ENCODE measurements at places on chromosomes 11 and 22.

DNA sequence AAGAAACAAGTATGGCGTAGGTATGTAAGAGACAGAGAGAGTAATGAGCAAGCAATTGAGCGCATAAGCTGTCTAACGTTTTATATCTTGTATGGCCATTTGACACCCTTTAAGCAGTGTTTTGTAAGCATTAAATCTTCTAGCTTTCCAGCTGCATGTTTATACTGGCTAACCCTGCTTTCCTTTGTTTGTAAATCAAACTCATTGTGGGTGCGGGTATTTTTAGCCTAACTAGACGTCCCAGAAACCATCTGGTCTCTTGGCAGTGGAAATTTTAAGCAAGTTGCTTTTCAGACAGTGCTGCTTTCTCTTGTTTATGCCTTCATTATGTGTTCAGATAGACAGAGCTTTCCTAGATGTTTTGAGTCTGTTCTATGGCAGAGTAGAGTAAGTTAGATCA is 73.5 kb downstream of the RNF169 start:
- DNase-seq, result peak; percentile 12

DNA sequence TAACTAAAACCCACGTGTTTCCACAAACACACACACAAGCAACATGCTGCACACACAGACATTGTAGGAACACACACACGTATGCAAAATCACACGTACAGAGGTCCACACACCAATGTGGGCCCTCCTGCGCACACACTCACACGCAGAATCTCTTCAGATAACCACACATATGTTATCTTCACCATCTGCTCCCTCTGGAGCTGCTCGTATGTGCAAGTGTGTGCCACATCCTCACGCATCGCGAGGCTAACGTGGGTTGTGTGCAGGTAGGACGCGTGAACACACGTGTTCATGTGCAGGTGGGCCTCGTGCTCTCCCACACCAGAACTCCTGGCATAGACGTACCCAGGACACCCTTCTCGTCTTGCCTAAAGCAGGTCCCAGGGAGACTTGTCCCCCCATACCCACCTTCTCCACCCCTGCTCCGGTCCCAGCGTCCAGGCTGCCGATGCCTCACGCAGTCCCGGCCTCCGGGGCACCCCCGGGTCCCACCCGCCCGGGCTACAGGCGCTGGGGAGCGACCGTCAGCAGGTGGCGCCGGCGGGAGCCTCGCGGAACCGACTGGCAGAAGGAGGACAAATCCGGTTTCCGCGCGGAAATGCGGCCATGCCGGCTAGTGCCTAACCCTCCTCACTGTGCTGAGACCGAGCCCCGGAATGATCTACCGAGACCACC is 10.3 kb upstream of the IGSF9B start:
- no peak for DNase-seq

DNA sequence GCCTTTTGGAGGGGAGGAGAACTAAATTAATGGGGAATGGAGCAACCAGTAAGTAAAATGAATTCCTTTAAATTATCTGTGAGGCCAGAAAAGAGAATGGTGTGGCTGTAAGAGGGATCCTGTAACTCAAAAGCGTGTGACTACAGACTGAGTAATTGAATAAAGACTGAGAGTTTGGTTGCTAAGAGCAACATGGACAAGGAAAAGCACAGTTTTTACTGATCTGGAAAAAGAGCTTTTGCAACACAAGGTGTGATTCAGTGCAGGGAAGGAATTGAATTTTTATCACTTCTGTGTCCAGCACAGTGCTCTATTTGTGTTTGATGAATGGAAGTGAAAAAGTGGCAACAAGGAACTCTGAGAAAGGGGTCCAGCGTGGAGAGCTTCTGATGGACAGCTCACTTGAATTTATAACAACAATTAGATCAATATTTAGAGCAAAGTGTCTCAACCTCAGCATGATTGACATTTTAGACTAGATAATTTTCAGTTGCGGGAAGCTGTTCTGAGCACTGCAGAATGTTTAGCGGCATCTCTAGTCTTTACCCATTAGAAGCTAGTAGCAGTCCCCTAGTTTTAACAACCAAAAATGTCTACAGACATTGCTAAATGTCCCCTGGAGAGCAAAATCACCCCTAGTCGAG is 202.8 kb upstream of the BDNF start:
- no peak for DNase-seq

DNA sequence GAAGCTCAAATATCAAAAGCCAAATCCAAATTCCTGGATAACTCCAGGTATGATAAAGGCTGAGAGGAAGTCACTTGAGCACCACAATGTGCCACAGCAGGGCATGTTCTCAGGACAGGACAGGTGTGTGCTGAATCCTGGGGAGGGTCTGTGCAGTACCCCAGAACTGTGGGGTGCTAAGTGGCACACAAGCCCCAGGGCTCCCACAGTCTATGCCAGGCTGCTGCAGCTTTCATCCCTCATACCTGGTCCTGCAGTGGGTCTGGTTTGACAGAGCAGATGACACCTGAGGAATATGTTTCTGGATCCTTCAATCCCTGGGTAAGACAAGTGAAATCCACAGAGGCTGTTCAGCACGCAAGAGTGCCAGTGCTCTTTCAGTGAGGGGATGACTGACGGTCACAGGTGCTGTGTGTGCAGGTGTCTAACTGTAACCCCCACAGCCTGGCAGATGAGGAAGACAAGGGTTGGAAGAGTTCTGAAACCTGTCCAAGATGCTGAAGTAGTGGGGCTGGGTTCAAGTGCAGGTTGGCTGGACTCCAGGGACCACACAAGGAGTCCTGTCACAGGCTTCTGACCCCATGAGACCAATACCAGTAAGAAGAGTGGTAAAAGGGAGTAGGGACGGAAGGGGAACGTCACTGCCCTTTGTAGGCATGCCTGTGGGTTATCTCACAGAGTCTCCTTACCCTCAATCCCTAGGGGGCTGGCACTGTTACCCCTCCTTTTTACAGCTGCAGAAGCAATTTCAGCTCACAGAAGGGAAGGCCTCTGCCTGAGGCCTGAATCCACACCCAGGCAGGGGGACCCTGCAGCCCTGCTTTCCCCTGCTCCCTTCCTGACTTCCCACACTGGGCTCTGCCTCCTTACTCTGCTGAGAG is 14.1 kb downstream of the SERPIND1 start:
- no peak for DNase-seq

DNA sequence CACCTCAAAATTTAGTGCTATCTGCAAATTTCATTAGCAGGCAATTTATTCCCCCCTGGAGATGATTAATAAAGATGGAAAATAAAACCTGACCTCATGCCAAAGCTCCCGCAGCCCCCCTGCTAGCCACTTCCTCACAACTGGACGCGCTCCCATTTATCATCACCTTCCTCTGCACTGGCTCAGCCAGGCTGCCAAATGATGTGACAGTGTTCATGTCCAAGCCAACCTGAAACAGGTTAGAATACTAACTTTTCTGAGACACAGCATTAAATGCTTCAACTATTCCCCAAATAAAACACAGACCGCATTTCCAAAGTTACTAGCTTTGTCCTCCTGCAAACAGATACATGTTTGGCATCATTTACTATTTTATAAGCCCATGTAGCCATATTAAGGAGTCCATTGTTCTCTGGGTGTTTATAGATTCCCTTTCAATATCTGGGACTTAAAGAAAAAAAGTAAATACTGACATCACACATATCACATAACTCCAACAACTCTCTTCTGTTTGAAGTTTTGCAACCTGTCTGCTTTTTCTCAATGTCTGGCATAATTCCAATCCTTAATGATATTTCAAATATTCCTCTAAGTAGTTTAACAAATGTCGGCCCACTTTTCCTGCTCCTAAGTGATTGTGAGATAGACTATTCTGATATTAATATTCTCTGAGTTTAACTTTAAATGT is 829.7 kb upstream of the FAT3 start:
- DNase-seq, result no peak

DNA sequence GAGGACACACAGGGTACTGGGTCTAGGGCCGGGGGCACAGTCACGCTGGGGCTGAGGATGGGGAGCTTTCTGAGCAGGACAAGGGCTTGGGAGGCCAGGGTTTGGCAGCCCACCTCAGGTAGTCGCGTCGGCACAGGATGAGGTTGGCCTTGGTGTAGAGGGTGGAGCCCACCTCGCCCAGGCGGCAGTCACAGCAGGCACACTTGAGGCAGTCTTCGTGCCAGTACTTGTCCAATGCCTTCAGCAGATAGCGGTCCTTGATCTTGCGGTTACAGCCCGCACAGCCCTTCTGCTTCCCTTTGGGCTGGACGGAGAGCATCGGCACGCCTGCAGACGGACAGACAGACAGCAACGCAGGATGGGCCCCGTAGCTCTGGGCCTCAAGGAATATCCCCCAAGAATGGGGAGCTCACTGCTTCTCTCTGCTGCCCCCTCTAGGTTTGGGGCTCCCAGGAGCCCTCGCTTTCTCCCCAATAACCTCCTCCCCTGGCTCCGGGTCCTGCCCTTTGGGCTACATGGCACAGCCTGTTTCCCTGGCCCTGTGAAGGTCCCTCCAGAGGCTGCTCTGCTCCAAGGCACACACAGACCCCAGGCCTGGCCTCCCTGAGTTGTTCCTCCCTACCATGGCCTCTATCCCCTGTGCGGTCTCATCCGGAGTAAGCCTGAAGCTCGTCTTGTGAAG is 33.4 kb downstream of the LMO1 start:
- no peak for DNase-seq

GRCh38 chr11:44680982-44681597 is 45.7 kb upstream of the TSPAN18 start:
- no peak for DNase-seq

Data from HFF-Myc (cell line).